Breast epithelium (tissue), 4 donors: ENCODE measurements at places on chromosomes 16 and 17. TPM values are rescaled to one million over a fixed set of nuclear protein-coding genes. Genes with fewer than 3 reads are reported as not detected.

DNA sequence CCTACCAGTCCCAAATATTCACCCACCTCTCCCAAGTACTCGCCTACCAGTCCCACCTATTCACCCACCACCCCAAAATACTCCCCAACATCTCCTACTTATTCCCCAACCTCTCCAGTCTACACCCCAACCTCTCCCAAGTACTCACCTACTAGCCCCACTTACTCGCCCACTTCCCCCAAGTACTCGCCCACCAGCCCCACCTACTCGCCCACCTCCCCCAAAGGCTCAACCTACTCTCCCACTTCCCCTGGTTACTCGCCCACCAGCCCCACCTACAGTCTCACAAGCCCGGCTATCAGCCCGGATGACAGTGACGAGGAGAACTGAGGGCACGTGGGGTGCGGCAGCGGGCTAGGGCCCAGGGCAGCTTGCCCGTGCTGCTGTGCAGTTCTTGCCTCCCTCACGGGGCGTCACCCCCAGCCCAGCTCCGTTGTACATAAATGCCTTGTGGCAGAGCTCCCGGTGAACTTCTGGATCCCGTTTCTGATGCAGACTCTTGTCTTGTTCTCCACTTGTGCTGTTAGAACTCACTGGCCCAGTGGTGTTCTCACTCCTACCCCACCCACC lies 29.8 kb downstream of the POLR2A start:
- DNase-seq = no peak

- DNase-seq = no peak
Measured at GRCh38 chr17:72416054-72416675, 295.3 kb downstream of the SOX9 start.

DNA sequence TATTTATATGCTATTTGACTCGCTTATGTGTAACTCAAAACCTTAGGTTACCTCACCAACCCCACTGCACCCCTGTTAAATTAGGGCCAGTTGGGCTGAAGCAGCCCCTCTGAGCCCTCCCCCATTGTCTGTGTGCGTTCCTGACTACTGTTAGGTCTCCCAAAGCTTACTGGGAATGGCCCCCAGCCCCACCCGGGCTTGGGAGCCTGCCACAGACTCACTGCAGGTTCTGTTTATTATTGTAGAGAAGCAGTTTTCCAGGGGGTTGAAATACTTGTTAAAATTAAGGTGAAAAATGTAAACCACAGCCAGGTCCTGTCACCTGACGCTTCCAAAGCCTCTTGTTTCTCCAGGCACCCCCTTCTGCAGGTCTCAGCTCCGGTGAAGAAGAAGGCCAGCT lies 151.7 kb downstream of the FOXL1 start:
- DNase-seq = no peak

The RHOT2 gene
- total RNA-seq = 90.8 TPM

- DNase-seq = no peak
Measured at GRCh38 chr17:64778240-64779097, 116.4 kb upstream of the SMURF2 start.

- no peak for DNase-seq
Measured at GRCh38 chr16:85921026-85921425, 22.1 kb downstream of the IRF8 start.

- DNase-seq = peak; percentile 38
Measured at GRCh38 chr17:19348806-19349205, 13.7 kb downstream of the B9D1 start.

The MYL4 gene
- not detected for total RNA-seq

The PPP1R1B gene
- total RNA-seq = 71.3 TPM

The CLEC18B gene
- 0.16 TPM for total RNA-seq

DNA sequence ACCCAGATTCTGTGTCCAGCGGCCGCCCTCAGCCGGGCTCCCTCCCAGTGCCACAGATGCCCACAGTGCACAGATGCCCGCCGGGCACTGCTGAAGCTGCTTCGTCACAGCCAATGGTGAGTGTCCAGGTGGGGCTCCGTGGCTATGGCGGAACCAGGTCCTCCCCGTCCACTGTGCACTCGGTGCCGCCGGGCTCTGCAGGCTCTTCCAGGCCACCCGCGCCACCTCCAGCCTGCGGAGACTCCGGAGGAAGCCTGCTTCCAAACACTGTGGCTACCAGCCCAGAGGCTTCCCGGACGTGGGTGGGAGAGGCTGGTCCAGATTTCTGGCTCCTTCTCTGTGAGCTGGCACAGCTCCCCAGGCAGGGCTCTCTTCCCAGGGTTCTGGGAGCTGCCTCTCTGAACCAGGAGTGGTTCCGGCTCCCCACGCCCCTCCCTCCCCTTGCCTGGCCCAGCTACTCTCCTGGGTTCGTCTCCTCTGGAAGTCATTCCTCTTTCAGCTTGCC lies 2.8 kb upstream of the PYCR1 start:
- no peak for DNase-seq

- DNase-seq = no peak
Measured at GRCh38 chr17:35023538-35023937, 40.0 kb downstream of the RFFL start.

The ELMO3 gene
- total RNA-seq = 1.1 TPM

DNA sequence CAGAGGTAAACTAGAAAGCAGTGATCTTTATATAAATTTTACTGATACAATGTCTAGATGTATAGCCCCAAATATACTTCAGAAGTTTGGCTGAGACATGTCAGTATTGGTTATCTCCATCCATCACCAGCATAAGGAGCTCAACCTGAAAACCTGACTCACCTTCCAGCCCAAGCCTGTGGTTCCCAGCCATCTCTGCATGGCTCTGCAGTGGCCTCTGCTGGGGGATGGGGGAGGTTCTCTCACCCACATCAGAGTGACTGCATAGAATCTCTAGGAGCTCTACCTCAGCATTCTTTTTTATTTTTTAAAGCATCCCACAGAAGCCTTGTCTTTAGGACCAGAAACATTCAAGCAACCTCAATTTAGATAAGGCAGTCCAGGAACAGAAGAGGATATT lies 27.3 kb downstream of the USP7 start:
- no peak for DNase-seq

- DNase-seq = peak; percentile 15
Measured at GRCh38 chr17:80805032-80805751, 186.4 kb upstream of the CHMP6 start.

DNA sequence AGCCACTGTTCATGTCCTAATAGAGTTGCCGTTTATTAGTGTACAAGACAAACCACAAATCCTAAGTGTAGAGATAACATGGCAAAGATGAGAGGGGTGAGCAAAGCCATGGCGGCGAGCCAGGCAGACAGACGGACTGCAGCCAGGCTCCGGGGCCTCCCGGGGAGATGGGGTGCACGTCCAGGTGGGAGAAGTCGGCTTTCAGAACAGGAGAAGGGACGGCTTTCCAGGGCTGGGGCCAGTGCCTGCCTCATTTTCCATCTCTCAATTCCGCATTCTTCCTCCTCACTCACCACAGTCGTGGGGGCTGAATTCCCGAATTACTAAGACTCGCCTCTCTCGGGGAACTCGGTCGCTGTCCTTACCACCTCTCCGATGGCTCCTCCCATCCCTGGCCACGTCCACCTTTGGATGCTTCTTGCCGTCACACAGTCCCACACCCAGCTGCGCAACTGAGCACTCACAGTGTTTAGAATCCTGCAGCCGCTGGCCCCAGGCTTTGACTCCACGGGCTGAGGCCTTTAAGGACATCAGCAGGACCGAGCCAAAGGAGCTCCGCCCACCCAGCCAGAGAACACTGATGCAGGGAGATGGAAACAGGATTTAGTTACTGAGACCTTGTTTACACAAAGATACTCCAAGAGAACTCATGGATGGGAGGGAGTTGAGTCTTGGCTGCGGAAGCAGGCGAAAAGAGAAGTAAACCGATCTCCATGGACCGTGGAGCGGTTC lies 59.7 kb downstream of the RNF112 start:
- DNase-seq = peak; percentile 49

- DNase-seq = no peak
Measured at GRCh38 chr17:78172249-78173051, 4.1 kb downstream of the SYNGR2 start.

DNA sequence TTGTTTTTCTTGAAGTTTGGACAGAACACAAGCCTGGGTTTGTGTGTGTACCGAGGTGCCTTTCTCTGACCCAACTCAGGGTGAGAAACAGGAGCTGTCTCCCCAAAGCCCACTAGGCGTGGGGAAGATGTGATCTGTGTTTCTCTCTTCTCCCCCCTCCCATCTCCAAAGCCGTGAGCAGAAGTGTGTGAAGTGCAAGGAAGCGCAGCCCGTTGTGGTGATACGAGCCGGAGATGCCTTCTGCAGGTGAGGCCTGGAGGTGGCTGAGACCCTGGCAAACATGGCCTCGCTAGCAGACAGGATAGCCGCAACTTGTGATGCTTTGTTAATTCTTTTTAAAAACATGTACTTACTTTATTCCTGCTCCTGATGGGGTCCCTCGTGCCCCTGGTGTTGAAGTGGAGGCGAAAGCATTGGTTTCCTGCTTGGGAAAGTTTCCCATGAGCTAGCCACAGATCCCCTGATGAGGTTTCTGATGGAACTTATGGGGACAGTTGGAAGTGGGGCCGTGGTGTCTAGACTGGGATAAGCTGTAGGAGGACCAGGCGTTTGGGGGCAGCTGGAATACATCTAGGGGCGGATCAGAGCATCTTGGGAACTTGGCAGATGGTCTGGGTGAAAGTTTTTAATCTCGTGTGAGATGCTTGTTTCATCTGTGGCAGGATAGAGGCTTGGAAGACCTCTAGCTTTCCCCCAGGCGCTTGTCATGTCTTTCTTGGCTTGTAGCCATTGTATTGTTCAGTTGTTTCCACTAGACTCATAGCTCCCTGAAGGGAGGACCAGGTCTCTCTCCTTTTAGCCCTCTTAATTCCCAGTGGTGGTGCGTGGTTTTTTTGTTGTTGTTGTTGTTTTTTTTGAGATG lies 893 bp downstream of the CTU2 start:
- no peak for DNase-seq

The HIC1 gene
- total RNA-seq = 12.7 TPM

DNA sequence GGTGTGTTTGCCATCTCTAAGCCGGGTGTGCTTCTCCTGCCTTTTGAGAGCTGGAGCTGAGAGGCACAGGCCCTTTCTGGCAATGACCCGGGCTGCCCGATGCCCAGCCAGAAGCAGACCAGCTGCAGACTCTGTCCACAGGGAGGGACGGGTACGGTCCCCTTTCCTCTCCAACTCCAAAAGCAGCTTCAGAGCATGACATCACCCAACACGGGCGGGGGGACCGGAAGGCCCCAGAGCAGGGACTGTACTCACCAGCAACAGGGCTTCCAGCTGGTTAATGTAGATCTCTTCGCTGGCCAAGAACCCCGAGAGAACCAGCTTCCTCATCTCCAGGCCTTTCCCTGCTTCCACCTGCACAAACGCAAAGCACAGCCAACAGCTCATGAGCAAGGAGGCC lies 79.4 kb downstream of the ABR start:
- no peak for DNase-seq

- no peak for DNase-seq
Measured at GRCh38 chr16:86213437-86214205, 296.7 kb upstream of the FOXF1 start.

- no peak for DNase-seq
Measured at GRCh38 chr16:69924041-69924775, 26.9 kb upstream of the CLEC18A start.

The KRT32 gene
- total RNA-seq = 0.33 TPM

The ZNF750 gene
- total RNA-seq = 7.8 TPM

The TBC1D3C gene
- total RNA-seq = not detected

- no peak for DNase-seq
Measured at GRCh38 chr16:23244122-23244521, 58.0 kb upstream of the SCNN1B start.

DNA sequence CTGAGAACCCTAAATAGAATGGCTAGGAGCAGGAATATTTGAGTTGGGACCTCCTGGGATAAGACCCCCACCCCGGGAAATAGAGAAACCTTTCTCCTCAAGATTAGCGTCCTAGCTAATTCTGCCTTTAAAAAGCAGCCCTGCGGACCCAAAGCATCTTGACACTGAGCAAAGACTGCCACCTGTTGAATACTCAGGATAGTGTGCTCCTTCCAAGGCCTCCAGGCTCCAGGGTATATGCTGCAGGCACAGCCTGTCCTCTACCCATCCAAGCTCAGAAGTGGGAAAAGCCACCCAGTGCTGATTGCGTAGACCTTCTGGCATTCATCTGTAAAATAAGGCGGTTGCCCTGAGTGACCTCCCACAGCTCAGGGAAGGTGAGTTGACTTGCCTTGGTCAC lies 456.2 kb upstream of the DYNLRB2 start:
- no peak for DNase-seq

The PPP1R27 gene
- not detected for total RNA-seq

- no peak for DNase-seq
Measured at GRCh38 chr16:14097182-14097959, 26.3 kb downstream of the MRTFB start.

GRCh38 chr17:3003296-3004149 lies 59.9 kb downstream of the OR1D5 start:
- no peak for DNase-seq

DNA sequence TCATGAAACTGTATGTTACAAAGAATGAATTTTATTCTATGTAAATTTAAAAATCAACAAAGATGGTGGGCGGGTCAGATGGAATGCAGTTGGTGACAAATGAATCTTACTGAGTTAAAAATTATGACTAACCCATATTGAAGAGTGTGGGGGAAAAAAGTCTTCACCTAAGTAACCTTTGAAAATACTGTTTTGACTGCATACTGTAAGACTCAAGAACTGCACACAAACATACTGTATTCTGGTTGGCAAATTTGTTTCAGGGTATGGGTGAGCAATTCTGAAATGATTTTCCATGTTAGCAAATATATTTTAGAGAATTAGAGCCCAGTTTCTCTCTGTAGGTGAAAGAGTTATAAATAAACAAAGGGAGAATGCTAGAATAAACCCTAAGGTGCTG lies 153.7 kb upstream of the KCNJ18 start:
- DNase-seq = no peak

GRCh38 chr16:71895679-71896365 lies 491 bp downstream of the IST1 start:
- peak; percentile 56 for DNase-seq

DNA sequence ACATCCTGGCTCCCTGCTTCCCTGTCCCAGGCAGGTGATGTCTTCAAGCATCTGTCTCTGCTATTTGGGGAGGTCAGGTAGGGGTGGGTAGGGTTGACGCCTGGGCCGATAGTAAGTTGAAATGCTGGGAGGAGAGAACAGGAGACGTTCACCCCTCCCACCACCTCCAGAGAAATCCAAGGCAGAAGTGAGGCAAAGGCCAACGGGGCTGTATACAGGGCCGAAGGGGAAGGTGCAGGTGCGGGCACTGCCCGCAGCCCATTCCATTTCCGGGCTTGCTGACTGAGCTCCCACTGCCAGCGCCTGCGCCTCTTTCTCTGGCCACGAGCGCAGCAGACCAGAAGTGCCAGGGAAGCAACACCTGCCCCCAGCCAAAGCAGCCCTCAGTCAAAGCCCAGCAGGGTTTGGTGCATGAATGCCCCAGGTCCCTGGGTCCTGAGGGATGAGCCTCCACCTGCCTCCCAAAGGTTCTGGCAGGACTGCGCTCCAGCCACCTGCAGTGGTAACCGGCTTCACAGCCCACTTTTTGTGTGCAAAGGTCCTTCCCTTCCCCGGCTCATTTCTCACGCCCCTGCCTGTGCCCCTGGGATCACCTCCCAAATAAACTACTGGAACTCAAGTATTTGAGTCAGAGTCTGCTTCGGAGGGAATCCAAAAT lies 127.6 kb upstream of the TNRC6C start:
- DNase-seq = no peak
